CD4-positive, alpha-beta T cell treated with Interleukin-15 for 1 hour (primary cell): ENCODE measurements at places on chromosomes 1 and 21.

- no peak for DNase-seq
These were observed 60.1 kb upstream of the TARBP1 start for GRCh38 chr1:234538930-234539649.

GRCh38 chr1:237858992-237859391 is 31.7 kb downstream of the ZP4 start:
- DNase-seq, result no peak

DNA sequence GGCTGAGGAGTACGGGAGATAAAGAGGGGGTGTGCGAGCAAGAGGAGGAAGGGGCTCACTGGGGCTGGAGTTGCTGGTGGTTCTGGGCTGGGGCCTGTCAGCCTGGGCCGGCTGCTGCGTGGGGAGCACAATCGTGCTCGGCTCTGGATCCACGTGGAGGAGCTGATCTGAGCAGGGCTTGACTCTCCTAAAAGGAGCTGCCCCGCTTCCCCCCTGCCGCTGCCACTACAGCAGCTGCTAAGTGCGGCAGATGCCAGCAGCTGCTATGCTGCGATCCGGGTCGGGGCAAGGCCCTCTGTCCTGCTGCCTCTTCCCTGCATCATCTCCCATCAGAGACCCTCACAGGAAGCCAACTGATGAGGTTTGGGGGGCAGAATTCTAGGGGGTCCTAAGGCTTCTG is 165.9 kb downstream of the PCBP3 start:
- no peak for DNase-seq

DNA sequence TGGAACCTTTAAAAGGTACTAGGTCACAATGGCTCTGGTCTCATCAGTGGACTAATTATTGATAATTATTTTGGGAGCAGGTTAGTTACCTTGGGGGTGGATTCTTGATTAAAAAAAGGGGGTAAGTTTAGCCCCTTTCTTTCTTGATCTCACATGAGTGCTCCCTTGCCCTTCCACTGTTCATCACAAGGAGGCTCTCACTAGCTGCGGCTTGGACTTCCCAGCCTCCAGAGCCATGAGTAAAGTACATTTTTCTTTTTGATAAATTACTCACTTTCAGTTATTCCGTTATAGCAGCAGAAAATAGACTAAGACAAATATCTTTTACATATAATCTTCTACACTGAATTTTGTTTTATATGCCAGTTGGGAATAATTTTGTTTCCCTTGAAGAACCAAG is 254.8 kb upstream of the DEPDC1 start:
- DNase-seq, result no peak

DNA sequence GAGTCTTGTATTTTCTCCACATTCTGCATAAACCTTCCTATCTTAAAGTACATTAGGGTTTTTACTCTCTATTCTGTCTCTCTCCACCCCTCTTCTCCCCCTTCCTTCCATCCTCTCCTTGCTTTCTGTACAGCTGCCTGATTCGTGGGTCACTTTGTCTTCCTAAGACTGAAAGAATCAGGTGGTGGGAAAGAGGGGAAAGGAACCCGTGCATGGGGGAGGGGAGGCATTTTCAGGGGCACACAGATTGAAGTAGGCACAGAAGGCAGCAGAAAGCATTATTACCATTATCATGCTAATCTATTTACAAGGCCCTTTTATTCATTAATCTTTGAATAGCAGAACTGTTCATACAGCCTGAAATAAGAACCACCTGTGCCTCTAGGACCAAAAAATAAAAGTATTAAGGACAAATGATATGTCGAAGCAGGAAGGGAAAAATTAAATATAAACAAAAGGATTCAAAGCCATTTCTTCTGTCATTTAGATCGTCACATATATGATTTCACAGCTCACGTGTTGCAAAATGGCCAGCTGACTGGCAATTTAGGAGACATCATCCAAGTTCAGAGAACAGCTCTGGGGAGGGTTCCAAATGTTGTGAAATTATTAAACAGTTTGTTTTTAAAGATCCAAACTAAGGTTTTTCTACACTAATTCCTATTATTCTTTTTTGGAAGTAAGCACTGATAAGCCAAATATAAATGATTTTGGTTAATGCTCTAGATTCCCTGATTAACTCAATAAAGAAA is 154.6 kb downstream of the PBX1 start:
- no peak for DNase-seq
